ENCODE measurements at places on chromosomes 11 and 22.

GRCh38 chr11:21948876-21949275 lies 244.0 kb upstream of the ANO5 start:
- no peak for DNase-seq

GRCh38 chr22:49553518-49554295 lies 274.0 kb downstream of the BRD1 start:
- no peak for DNase-seq

- no peak for DNase-seq
Measured at GRCh38 chr22:50585781-50586180, 3.1 kb upstream of the CHKB start.

GRCh38 chr11:65651589-65652510 lies 10.9 kb downstream of the RELA start:
- peak; percentile 15 for DNase-seq

DNA sequence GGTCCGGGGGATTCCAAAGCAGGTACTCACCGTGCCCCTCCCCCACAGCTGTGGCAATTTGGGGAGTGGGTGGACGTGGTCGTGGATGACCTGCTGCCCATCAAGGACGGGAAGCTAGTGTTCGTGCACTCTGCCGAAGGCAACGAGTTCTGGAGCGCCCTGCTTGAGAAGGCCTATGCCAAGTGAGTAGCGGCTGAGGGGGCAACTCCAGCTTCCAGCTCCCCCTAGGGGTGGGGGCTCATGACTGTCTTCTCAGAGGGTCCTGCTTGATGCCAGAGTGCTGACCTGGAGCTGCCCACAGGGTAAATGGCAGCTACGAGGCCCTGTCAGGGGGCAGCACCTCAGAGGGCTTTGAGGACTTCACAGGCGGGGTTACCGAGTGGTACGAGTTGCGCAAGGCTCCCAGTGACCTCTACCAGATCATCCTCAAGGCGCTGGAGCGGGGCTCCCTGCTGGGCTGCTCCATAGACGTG lies 4.2 kb downstream of the CAPN1 start:
- peak; percentile 41 for DNase-seq

DNA sequence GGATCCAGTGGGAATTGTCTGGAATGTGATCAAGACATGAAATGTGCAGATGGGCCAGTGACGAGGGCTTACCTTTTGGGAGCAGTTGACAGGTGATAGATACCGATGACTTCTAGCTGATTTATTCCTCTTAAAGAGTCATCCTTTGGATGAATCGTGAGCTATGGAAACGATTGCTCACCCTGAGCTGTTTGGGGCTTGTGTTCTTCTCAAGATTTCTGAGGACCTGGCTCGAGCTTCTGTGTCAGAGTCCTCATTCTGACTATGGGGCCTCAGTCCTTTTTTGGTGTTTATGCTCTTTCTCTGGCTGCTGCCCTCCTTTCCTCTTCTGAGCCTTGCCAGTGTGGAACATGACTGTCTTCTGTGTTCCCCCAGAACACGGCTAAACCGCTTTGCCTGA lies 11.9 kb upstream of the AMPD3 start:
- DNase-seq = peak; percentile 25

- DNase-seq = peak; percentile 67
Measured at GRCh38 chr11:116276051-116277044, 496.4 kb downstream of the BUD13 start.

DNA sequence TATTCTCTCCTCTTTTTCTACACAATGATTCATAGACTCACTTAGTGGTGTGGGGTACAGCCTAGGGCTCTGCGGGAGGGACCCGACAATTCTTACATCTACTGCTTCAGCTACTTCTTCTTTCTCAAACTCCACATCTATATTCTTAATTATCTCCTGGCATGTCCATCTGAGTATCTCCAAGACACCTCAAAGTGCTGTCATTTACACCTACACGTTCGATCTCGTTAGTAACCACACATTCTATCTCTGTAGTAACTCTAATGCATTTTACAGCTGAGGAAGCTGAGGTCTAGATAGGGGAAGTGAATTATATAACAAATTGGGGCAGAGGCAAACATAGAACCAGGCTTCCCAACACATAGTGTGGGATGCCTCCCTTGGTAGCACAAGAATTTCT lies 27.7 kb upstream of the RRM1 start:
- peak; percentile 63 for DNase-seq

DNA sequence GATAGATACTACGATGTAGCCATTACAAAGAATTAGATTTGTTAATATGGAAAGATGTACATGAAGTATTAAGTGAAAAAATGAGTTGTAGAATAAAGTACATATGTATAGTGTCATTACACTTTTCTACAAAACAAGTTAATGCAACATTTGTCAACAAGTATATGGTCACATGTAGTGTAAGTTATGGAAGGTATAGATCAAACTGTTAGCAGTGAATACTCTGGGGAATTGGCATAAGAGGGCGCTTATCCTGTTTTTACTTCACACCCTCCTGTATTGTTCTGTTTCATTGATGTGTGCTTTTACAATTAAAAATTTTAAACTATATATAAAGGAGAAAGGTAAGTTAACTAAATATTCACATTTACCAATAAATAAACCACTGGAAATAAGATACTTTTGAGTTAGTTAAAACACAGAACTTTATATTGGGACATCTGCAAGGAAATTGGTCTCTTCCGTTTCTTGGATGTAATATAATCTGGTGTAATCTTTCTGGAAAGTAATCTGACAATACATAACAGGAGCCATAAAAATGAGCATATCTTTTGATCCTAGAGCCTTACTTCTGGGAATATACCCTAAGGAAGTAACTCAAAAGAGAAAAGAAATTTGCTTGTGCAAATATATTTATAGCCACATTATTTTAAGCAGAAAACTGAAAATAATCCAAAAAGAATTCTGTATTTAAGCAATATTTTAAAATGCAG lies 34.5 kb downstream of the CSTPP1 start:
- DNase-seq = no peak

- no peak for DNase-seq
Measured at GRCh38 chr11:69333879-69334278, 39.9 kb downstream of the MYEOV start.

DNA sequence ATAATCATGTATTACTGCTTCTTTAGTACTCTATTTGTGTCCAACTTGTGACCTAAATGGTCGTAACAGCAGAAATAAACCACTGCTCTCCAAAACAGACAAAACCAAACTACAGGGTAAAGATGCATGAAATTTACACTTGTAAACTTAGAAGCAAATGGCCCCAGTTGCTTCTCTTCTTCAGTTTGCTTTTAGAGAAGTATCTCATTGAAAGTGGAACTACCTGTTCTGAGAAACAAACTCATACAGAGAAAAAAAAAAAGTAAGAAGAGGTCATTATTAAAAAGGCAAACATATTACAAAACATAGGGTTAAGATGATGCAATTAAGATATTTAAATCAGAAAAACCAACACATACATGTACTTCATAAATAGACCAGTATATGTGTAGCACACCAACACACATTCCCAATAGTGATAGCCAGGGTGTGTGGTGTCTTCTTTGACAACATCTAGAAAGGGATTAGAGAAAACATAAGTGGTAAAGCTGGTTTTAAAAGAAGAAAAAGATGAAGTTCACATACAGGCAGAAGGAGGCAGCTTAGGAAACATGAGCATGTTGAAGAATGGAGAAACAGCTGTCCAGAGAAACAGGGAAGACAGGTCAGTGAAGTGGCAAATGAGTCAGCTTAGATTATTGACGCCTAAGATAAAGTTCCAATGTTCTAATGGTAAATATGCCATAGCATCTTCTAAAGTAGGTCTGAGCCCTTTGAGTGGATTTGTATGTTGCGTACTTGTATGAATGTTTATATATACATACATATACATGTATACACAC lies 844.7 kb upstream of the CCDC90B start:
- DNase-seq = no peak

- DNase-seq = peak; percentile 71
Measured at GRCh38 chr11:47514825-47515647, 37.9 kb downstream of the CELF1 start.

DNA sequence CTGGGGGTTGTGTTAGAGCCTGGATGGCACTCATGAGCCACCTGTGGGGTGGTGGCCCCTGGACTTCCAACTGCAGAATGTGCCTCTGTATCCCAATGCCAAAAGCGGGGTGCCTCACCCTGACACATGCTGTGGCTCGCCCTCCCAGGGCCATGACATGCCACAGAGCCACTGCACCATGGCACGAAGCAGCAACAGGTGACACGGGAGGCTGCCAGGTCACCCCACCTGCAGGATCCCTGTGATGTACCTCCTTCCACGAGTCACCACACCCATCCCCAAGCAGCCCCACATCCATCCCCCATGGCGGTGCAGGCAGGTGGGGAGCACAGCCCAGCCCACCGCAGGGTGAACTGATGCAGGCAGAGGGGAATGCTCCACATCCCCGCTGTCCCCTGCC lies 14.8 kb downstream of the NECTIN1 start:
- no peak for DNase-seq

GRCh38 chr11:73201888-73202780 lies 15.9 kb upstream of the P2RY2 start:
- peak; percentile 50 for DNase-seq

GRCh38 chr11:89381094-89381493 lies 110.1 kb downstream of the NOX4 start:
- DNase-seq = no peak

DNA sequence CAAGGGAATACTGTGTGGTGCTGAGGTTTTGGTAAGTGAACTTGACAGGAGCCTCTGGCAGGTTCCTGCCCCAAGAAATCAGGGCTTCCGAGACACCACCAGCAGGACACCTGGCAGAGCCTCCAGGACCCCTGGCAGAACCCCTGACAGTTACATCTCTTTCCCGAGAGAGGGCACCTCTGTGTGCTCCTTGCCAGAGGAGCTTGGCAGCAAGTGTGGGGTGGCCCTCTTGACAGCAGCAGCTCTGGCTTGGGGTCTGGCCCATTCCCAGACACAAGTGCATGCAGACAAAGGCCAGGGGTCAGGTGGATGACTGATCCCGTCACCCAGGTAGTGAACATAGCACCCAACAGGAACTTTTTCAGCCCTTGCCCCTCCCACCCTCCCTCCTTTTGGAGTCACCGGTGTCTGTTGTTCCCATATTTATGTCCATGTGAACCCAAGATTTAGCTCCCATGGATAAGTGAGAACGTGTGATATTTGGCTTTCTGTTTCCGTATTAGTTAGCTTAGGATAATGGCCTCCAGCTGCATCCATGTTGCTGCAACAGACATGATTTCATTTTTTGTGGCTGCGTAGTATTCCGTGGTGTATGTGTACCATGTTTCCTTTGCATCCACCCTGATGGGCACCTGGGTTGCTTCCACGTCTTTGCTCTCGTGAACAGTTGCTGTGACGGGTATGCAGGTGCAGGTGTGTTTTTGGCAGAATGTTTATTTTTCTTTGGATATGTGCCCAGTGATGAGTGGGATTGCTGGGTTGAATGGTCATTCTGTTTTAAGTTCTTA lies 21.2 kb upstream of the OSBPL5 start:
- no peak for DNase-seq

- no peak for DNase-seq
Measured at GRCh38 chr22:42291287-42291686, 20.8 kb upstream of the TCF20 start.

- DNase-seq = no peak
Measured at GRCh38 chr22:24198682-24199052, 17.4 kb downstream of the SUSD2 start.

DNA sequence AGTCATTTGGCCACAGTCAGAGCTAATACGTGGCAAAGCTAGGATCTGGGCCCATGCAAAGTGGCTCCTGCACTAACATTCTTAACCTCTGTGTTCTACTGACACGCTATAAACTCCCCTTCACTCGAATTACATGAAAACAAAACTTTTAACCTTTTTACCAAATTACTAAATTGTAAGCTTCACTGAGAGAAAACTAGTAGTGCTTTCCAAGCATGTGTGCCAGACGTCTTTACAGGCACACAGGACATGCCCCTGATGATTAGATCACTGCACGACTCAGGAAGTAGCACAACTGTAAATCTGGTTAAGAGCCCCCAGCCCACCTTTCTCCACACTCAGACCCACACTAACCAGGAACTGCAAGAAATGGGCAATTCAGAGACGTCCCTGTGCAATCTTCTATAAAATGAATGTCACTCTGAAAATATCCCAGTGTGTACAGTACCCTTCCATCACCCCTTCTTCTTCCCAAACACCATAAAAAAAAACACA lies 16.1 kb downstream of the PHF21A start:
- peak; percentile 33 for DNase-seq

DNA sequence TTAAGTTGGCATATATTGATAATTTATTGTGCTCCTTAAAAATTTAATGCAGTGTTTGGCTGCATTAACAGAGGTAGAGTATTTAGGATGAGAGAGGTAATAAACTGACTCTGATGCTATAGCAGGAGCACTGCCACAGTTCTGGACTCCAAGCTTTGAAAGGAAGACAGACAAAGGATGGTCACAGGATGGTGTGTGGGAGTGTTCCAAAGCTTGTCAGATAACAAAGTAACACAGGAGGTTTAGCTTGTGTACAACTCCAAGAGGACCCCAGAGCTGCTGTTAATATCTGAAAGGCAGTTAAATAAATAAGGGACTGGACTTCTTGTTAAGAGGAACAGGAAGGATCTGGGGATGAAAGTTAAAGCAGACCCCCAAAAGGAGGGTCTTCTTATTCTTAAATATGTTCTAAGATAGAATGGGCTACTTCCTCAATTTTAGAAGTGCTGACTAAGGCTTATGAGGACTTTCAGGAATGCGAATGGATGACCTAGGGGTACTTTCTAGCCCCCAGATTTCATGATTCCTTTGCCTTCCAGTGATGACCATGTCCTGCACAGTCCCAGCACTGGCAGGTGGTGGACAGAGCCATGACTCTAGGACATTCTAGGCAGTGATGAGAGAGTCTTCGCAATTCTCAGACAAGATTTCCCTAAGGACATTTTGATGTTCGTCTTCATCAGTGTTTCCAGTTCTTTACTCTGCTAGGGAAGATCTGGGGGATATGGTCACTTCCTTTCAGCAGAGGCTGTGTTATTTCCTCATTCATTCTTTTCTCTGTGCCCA lies 149.1 kb upstream of the RASSF10 start:
- peak; percentile 6 for DNase-seq

DNA sequence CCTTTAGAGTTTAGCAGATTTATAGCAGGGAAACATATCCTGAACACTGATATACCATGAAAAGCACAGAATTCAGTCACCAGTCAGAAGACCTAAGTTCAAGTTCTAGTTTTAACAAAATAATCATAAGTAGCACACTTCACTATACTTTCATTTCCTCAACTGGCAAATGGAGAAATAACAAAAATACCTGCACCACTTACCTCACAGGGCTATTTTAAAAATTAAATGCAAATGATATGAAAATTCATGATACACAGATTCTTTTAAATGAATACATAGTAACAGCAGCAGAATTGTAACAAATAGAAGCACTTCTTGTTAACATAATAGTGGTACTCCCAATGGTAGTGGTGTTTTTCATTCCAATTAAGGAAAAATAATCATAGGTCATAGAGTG lies 139.0 kb downstream of the FCHSD2 start:
- DNase-seq = no peak

Measured in NB4 (cell line).